ENCODE measurements at places on chromosomes 1 and 21. TPM values are rescaled to one million over a fixed set of nuclear protein-coding genes. Genes with fewer than 3 reads are reported as not detected.

The ABCB10 gene
- total RNA-seq = 14.0 TPM

The LEPR gene
- 18.3 TPM for total RNA-seq

The RSPO1 gene
- total RNA-seq = not detected

The GJA4 gene
- total RNA-seq = not detected

The PGLYRP4 gene
- 4.0 TPM for total RNA-seq

The AGMAT gene
- 0.93 TPM for total RNA-seq

Measured in nasal cavity respiratory epithelium epithelial cell of viscerocranial mucosa (primary cell).